ENCODE measurements at places on chromosomes 1 and 21.

GRCh38 chr1:155978973-155979429 is 654 bp upstream of the ARHGEF2 start:
- no peak for DNase-seq

- DNase-seq = no peak
These were observed 40.1 kb downstream of the PIK3C2B start for GRCh38 chr1:204454476-204454875.

DNA sequence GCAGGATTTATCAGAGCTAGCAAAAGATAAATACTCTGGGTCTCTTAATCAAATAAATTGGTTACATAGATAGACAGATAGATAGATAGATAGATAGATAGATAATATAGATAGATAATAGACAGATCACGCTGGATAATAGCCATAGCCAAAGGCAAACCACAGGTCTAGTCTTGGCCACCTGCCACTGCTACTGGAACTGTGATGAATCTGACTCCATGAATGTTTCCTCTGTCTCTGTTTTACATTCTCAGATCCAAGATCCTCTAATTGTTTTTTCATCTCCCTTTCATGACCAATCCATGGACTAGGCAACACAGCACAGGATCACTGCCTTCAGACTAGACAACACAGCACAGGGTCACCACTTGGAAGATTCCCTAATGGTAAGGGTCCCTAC is 444.7 kb upstream of the NFIA start:
- no peak for DNase-seq

- DNase-seq = peak; percentile 7
These were observed 44.9 kb upstream of the COL6A2 start for GRCh38 chr21:46052703-46053651.

GRCh38 chr1:217188280-217189237 is 442.3 kb downstream of the GPATCH2 start:
- no peak for DNase-seq

- no peak for DNase-seq
These were observed 11.4 kb downstream of the VAV3 start for GRCh38 chr1:107953556-107953955.

GRCh38 chr1:17075470-17076255 is 21.8 kb upstream of the SDHB start:
- no peak for DNase-seq

GRCh38 chr1:236575523-236575922 is 28.8 kb downstream of the HEATR1 start:
- DNase-seq = no peak

- no peak for DNase-seq
These were observed 48.1 kb downstream of the KANK4 start for GRCh38 chr1:62271134-62271533.

DNA sequence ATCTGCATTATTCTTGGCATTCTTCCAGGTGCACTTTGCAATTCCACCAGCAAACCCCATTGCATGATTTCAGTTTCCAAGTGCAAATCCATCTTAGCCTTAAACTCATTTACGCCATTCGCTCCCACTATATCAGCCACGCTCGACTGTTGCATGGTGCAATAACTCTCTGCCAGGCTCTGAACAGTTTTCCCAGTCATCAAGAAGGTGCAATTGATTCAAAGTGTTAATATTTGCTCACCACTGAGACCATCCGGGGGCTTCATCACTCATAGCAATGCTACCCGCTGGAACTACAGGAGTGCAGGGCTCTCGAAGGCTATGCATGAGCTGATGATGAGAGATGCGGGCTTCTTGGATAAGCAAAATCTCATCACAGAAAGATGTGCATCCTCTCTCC is 488.2 kb downstream of the OMA1 start:
- DNase-seq = no peak

DNA sequence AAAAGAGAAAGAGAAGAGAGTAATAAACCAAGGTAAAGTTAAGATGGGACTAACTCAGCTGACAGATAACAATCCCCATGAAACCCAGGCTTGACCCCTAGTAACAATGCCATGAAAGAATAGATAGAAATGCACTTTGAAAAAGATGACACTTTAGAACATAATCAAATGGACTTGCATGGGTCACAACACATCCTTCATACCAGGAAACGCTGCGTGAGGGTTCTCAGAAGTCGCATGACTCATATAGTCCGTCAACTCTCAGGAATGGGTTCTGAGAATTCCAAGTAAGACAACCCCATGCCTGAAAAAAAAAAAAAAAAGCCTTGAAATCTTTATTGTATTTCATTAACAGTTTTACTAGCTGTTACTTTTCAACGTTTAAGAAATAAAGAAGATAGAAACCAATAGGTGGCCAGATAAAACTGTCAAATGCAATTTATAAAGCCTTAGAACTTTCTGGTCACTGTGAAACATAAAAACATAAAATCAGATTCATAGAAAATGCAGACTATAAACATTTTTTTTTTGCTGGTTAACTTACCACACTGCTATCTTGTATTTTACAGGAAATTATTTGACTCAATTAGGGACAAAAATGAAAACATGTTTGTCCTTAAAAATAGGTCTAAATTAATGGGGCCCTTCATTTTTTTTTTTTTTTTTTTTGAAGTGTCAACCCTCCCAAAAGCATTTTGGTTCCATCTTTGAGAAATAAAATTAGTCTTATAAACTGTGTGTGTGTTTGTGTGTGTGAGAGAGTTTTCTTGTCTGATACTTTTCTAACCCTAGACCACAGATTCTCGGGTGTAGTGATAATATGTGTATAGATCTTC is 202.1 kb downstream of the NCAM2 start:
- no peak for DNase-seq

DNA sequence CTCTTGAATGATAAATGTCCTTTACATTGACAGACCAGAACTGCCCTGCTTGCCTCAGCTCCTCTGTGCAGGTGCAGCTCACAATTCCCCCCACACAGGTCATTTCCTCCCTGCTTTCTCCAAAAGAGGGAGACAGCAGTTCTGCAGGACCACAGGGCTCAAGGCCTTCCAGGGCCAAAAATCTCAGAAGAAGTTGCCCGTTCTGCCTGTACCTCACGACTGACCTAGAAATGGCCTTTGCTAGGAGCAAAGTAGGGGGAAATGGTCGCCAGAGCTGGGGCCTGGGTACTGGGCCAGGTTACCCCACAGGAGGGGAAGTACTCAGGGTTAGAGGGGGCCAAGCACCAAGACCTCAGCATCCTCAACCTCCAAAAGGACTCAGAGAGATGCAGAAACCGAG is 11.1 kb downstream of the RNU1-2 start:
- no peak for DNase-seq

DNA sequence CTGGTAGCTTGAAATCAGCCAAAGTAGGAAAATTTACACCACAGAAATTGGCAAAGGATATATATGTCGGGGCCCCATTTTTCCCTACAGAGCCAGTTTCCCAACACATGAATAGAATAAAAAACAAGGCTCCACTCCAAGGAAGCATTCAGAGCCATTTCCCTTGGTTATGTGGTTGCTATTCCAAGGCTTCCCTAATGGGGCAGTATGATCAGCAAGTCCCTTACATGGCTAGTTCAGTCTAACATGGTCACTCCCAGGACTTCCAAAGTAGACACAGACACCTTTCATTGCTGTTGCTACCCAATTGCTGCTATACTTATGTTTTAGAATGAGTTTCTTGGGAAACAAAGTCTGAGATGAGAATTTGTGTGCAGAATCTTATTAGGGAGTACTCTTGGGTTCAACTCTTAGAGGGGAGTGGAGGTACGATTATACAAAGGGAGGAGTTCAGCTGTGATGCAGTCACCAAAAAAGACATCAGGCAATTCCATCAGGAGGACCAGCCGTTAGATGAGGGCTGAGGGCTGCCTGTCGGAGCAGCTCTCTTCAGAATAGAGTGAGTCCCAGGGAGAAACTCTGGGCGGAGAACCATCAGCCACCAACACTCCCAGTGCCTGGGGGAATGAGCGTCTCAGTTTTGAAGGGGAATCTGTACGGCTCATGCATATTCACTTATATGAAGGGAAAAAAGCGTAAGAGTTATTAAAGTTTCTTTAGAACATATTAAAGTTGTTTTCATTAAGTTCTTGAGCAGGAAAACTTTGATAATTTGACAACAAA is 92.9 kb downstream of the C21orf91 start:
- DNase-seq = no peak

DNA sequence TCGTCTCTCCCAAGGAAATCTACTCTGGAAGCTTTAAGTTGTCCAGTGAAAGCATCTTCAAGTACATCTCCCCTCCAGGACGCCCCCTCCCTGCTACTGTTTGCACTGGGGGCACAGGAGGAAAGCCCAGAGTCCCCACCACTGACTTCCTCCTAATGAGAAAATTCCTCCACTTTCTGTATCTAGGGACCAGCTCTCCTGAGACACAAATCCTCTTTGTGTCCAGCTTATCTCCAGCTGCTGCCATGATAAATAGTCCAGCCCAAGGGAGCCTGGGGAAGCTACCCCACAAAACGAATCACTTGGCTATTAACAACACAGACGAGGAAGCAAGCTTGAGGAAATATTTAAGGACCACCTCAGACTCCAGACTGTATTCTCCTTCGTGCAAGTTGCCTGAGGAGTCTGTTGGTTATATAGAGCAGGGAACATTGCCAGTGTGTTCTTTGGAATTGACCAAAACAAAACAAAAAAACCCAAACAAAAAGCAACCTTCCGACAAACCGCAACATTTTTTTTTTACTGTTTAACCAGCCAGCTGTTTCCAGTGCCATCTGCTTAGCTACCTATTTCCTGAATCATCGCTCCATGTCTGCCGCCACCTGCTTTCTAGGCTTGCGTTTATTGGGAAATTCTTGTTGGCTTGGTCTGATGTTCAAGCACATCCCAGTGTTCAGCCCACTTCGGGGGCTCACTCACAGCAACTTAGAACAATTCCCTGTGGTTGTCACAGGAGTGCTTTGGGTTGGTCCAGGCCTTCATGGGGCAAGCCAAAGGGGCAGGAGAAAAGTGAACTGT is 7.7 kb downstream of the C1orf226 start:
- DNase-seq = no peak

DNA sequence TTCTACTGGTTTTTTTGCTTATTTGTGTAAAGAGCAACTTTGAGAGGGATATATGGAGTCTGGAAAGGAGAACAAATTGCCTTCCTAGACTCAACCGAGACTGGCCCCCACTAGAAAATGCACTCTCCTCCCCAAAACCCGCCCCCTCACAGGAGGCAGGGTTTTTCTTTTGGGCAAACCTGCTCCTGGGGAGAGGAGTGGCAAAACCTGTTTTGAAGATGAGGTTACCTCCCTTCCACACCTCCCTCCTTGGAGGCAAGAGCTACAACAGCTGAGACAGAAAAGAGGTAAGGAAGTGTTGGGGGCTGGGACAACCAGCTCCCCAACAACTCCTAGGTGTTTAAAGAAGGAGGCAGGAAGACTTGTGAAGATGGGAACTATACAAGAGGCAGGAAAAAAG is at the start of gene BNIPL:
BNIPL (plus strand) TSS at position 231 of the 400 bp plus-strand sequence; CDS start at position 371, 140 bp downstream.
- DNase-seq = no peak

GRCh38 chr1:116224111-116224510 is 112.9 kb downstream of the MAB21L3 start:
- DNase-seq = no peak

DNA sequence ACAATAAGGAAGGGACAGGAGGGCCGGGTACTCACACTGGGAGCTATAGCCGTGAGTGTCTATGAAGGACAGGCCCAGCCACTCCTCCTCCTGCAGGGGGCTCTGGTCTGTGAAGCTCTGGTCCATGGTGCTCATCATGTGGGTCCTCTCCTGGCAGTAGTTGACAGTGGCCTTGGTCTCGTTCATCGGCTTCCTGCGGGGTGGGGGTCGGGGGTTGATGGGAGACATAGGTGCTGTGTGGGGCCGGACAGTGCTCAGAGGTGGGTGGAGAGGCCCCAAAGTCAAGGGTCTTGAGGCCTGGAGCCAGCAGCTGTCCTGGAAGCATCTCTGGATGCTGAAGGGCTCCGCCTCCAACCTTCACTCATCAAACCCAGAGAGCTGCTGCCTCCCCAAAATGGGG is 260.4 kb downstream of the PTPRU start:
- DNase-seq = no peak

DNA sequence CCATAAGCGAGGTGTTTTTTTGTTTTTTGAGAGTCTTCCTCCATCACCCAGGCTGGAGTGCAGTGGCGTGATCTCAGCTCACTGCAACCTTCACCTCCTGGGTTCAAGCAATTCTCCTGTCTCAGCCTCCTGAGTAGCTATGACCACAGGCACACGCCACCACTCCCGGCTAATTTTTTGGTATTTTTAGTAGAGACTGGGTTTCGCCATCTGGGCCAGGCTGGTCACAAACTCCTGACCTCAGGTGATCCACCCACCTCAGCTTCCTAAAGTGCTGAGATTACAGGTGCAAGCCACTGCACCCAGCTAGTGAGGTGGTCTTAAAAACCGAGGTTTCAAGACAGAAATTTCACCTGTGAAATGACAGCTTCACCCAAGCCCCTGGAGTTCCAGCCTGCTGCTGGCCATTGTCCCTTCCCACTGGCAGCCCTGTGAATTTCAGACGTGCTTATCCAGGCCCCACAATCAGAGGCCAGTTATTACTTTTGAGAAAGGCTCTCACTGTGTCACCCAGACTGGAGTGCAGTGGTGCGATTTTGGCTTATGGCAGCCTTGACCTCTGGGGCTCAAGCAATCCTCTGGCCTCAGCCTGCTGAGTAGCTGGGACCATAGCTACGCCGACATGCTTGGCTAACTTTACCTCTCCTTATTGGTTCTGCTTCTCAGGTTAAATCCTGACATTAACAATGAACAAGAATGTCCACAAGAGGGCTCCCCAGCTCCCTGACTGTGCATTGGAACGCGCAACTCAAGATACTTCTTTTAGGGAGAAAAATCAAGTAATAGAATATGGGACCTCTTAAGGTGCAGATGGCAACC is 19.4 kb downstream of the ENO1 start:
- DNase-seq = peak; percentile 32

DNA sequence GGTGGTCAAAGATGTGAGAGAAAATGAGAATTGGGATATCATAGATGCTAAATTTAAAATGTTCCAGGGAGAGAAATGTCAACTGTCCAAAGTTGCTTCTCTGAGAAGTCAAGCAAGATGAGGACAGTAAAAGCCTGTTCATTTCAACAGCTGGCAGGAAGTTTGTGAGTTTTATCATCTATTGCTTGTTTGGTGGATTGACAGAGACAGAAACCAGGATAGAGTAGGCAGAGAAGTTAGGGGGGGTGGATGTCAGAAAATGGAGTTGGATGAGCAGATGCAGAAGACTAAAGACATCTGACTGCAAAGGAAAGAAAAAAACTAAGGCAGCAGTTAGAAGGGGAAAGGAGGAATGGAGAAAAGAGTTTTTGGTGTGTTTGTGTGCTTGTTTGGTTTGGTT is 78.4 kb downstream of the AK5 start:
- no peak for DNase-seq

DNA sequence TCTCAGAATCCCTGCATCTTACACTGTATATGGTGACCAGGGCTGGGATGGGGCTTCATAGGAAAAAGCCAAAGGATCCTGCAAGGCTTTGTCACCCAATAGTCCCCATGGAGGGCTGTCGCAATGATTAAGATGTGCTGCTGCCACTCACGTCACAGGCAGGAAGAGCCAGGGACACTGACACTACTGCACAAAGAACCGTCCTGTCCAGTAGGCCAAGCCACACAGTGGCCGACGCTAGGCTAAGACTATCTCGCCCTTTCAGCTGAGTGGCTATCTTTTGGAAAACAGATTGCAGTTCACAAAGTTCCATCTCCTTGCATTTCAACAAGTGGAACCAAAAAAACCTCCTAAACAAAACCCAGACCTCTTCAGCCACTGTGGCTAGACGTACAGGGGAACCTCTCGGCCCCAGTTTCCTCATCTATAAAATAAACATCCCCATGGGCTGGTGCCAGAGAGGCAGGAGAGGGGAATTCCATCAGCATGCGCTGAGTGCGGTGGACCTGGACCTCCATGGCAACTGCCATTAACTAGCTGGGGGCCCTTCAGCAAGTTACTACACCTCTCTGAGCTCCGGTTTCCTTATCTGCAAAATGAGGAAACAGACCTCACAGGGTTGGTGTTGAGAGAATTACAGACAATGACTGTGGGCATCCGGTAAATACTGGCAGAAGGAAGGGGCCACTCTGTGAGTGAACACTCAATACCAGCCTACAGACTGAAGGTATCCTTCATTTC is 8.7 kb downstream of the CAPZB start:
- DNase-seq = no peak

Measured in stimulated activated CD4-positive, alpha-beta T cell treated with anti-CD3 and anti-CD28 coated beads, Interleukin-2, amount 100 ng/mL, for 4 hours (primary cell).